Cerebellum (tissue), 4 donors: ENCODE measurements at places on chromosomes 3 and 15. TPM values are rescaled to one million over a fixed set of nuclear protein-coding genes. Genes with fewer than 3 reads are reported as not detected.

GPX1 gene
- total RNA-seq, result 40.8 TPM

CHDH gene
- total RNA-seq, result 4.5 TPM

THAP10 gene
- 5.1 TPM for total RNA-seq

STRIT1 gene
- total RNA-seq, result not detected

DNA sequence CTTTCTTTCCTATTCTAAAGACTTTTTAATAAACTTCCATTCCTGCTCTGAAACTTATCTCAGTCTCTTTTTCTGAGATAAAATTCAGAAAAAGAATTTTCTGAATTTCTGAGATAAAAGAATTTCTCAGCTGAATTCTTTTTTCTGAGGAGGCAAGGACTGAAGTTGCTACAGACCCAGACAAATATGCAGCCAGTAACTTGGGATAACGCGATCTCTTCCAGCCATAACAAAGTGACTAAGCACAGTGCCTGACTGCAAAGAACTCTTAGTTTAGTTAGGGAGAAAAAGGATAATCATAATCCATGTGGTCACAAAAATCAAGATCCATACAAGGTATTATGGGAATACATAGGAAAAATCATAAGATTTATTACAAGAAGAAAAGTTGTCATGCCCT is 222.0 kb upstream of the GAP43 start:
- no peak for DNase-seq

GRCh38 chr3:105448338-105448982 is 81.8 kb downstream of the ALCAM start:
- peak; percentile 2 for DNase-seq

DNA sequence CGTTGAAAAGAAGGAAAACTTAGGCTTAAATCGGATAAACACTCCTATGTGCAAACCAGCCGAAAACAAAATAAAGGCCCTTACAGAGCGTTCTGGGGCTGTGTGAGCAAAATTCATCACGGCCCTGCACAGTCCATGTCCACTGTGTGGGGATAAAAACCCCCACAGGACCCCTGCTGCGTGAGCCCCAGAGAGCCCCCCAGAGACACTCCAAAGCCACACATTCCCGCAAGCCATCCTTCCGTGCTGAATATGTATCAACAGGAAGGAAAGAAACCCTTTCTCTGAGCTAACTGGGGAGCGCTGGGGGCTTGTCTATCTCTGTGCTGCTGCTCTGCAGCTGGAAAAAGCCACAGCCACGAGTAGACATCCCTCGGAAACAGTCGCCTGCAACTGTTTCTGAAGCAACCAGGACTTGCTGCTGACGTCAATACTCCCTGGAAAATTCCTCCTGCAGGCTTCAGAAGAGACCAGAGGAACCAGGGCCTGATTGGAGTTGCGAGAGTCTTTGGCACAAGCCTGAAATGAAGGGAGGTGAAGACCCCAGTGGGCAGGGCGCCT is 72.7 kb downstream of the NUP210 start:
- no peak for DNase-seq

DNA sequence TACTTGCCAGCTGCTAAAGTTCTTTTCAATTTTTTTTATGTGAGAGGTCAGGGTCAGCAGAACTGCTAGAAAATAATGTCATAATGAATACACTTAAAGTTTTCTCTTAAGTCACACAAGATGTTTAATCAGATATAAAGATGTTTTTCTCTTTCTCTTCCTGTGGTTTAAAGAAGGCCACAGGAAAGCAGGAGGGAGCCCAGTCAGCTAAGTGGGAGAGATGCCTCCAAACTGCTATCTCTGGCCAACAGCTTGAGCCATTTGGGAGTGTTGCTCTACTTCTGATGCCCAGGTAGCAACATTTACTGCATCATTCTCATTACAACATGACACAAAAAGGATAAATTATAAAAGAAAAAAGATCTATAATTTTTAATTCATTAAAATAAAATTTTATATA is 45.7 kb upstream of the NLGN1 start:
- DNase-seq, result no peak
